Activated CD4-positive, alpha-beta T cell treated with anti-CD3 and anti-CD28 coated beads, Interleukin-2, amount 50 U/mL, for 4 hours (primary cell): ENCODE measurements at places on chromosomes 1 and 21.

GRCh38 chr1:177568622-177569021, 397.9 kb downstream of the BRINP2 start:
- DNase-seq: no peak

GRCh38 chr1:32894681-32895080, 6.5 kb downstream of the TMEM54 start:
- DNase-seq: no peak

- no peak for DNase-seq
Measured at GRCh38 chr1:223645903-223646302, 19.6 kb downstream of the CAPN8 start.

- DNase-seq: no peak
Measured at GRCh38 chr1:68103884-68104554, 53.6 kb upstream of the DIRAS3 start.

GRCh38 chr1:178727014-178727895, 2.2 kb downstream of the RALGPS2 start:
- no peak for DNase-seq

DNA sequence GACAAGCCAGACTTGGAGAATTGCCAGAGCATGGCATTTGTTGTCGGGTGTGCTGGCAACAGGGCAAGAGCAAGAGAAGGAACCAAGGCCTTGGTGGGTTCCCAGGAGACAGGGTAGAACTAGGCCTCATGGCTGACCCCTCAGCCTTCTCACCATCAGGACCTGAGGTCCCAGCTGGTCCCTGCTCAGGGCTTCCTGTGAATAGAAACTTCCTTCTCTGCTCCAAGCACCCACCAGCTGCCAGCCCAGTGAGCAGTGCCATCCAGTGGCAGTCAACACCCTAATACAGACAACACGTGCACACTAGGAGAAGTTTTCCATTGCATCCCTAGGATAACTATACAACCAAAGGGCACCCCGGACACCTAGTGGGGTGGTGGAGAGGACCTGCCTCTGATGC, 22.8 kb downstream of the S100A6 start:
- no peak for DNase-seq

DNA sequence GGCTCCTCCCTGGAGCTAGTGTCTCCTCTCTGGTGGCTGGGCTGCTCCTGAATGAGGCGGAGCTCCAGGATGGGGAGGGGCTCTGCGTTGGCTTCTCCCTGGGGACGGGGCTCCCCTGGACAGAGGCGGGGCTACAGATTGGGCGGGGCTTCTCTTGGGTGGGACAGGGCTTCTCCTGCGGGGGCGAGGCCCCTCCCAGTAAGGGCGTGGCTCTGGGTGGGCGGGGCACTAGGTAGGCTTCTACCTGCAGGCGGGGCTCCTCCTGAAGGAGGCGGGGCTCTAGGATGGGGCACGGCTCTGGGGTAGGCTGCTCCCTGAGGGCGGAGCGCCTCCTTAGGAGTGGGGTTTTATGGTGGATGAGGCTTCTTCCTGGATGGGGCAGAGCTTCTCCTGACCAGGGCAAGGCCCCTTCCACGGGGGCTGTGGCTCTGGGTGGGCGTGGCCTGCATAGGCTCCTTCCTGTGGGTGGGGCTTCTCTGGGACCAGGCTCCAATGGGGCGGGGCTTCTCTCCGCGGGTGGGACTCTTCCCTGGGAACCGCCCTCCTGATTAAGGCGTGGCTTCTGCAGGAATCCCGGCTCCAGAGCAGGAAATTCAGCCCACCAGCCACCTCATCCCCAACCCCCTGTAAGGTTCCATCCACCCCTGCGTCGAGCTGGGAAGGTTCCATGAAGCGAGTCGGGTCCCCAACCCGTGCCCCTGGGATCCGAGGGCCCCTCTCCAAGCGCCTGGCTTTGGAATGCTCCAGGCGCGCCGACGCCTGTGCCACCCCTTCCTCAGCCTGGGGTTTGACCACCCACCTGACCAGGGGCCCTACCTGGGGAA, 22.7 kb upstream of the ARF1 start:
- peak; percentile 64 for DNase-seq

GRCh38 chr1:233367057-233367803, 39.7 kb downstream of the MAP3K21 start:
- DNase-seq: no peak

DNA sequence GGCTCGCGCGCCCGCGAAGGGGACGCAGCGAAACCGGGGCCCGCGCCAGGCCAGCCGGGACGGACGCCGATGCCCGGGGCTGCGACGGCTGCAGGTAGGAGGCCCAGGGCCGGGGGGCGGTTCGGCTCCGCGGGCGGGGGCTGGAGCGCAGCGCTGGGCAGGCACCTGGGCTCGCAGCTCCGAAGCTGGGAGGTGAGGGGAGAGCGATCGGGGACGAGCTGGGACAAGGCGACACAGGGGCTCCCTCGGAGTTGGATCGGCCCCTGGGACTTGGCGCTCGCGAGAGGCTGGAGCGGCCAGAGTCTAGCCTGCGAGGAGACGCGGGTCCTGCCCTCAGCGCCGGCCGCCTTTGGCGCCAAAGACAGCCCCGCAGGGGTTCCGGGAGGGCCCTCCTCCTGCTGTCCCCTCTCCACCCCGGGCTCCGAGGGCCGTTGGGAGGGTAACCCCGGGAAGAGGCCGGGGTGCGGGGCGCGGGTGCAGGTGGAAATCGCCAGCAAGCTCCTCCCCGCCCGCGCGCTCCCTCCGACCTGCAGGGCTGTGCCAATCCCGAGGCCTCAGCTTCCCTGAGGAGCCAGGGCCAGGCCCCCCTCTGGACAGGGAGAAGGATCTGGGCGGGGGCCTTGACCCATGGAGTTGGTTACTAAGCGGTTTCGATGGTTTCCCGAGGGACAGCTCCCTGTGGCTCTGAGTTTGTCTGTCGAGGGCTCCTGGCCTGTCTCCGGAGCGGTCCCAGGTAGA, 401 bp downstream of the TP73 start:
- no peak for DNase-seq

DNA sequence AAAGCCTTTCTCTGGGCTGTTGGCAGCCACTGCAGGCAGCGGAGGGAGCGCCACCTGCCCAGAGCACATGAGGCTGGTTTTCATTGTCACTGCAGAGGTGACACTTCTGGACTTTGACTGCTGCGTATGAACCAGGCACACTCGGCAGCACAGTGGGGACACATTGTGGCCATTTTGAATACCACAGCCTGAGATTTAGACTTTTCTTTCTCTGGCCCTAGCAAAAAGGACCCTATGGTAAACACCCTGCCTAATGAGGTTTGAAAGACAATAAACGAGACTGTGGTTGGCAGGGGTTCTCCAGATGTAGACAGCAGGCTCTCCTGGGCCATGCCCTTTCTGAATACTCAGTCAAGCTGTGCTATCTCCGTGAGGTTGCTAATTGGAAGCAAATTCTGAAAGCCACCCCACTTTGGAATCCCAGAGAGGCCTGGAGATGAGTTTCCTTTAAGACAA, 12.0 kb upstream of the KCNE2 start:
- DNase-seq: no peak

GRCh38 chr1:67367370-67368045, 59.8 kb downstream of the IL12RB2 start:
- DNase-seq: no peak

DNA sequence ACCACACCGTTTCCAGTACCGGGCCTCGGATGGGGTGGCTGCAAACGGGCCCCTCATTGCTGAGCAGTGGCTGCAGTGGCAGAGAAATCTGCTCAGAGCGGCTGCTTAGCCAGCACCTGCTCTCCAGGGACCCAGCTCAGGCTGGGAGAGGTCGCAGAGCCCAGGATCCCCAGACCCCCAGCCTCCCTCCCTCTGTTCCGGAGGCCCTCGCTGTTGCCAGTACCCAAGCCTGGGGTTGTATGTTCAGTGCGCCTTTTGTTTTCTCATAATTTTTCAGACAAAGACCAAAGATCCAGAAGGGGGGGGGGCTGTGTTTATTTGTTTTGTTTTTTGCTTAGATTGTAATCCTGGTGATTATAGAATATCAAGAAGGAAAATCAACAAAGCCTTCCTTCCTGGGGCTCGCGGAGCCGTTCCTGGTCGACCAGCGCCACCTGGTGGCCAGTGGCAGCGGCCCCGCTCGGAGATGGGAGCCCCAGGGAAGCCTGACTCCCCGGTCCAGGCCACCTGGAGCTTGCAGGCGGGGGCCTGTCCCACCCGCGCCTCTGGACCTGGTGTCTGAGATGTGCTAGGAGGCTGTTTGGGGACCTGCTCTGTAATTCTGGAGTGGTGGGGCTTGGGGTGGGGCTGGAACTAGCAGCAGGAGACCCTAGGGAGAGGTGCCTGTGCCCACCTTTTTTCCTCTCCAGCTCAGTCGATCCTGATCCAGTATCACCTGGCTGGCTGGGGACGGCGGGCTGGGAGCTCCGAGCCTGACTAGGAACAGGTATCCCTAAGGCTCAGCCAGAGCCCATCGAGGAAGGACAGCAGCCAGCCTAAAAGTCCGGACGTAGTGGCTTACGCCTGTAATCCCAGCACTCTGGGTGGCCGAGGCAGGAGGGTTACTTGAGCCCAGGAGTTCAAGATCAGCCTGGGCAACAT, 123.9 kb upstream of the VAMP3 start:
- DNase-seq: peak; percentile 64

- no peak for DNase-seq
Measured at GRCh38 chr1:37303884-37304574, 170.4 kb upstream of the ZC3H12A start.

DNA sequence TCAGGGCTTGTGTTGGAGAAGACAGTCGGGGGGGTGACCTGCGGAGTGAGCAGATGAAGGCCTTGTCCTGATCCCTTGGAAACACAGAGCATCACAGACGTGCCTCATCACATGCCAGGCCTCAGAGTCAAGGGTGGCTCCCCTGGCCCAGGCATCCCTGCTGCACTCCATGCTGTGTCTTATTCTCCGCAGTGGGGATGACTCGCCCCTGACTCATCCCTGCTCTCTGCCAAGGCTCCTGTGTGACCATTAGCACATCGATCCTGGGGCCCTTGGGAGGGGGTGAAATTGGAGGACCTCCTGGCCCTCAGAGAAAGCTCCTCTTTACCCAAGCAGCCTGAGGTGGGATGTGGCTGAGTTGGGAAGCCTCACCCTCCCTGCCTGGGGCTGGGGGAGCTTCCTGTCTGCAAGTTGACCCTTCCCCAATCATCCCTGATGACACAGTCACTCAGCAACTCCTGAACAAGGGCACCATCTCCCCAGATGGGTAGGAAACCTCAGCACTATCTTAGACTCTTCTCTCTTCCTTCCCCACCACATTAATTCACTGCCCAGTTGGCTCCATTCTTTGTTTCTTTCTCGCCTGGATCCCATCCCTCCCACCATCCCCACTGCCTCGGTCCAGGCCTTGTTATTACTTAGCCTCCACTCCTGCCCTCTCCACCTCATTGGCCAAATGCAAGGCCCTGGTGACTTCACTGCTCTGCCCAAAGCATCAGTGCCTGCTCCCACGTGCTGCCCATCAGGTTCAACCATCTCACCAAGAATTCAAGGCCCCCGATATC, 74.6 kb downstream of the CAMK2N1 start:
- DNase-seq: no peak

DNA sequence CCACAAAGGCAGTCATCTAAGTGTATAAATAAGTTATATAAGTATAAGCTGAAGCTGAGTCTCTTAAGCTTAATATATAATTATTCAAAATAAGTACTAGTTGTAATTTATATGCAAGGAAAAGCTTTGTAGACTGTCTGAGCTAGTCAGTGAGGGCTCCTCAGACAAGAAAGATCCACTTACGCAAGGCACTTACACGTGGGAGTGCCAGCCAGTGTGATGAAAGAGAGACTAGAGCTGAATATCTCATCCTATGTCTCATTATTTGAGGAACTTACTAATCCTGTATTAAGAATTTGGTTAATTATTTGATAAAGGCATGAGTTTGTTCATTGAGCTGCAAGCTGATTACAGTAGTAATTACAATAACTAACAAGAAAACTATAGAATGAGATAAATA, 146.9 kb downstream of the PDE4B start:
- DNase-seq: no peak

GRCh38 chr21:45592208-45592619, 50.0 kb upstream of the SLC19A1 start:
- DNase-seq: peak; percentile 78

DNA sequence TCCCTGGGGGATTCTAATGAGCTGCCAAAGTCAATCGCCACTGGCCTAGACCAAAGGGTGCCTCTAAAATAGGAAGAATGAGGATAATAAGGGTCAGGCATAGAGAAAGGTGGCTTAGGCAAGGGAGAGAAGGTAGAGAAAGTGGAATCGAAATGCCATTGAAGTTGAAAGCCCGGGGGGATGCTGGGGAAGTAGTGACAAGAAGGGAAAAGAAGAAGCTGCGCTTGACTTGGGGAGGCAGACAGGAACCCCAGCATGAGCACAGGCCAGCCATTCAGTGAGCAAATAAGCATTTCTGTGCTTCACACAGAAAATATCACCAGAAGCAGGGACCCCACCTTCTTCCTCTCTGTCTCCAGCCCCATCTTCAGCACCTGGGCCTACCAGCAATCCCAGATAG, 1.5 kb downstream of the CD2 start:
- DNase-seq: no peak

- DNase-seq: no peak
Measured at GRCh38 chr1:151325231-151325630, 2.0 kb downstream of the PI4KB start.

DNA sequence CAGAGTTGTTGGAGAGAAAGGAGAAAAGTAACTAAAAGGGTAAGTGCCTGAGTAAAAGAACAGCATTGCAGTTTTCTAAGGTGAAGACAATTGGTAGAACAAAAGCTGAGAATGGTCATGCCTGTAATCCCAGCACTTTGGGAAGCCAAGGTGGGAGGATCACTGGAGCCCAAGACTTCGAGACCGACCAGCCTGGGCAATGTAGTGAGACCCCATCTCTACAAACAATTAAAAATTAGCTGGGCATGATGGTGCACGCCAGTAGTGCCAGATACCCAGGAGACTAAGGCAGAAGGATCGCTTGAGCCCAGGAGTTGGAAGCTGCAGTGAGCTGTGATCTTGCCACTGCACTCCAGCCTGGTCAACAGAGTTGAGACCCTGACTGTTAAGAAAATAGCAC, 15.2 kb upstream of the PGD start:
- DNase-seq: no peak

GRCh38 chr21:33393348-33393747, 9.9 kb upstream of the IFNGR2 start:
- no peak for DNase-seq

- no peak for DNase-seq
Measured at GRCh38 chr1:7698641-7699040, 72.5 kb upstream of the VAMP3 start.

DNA sequence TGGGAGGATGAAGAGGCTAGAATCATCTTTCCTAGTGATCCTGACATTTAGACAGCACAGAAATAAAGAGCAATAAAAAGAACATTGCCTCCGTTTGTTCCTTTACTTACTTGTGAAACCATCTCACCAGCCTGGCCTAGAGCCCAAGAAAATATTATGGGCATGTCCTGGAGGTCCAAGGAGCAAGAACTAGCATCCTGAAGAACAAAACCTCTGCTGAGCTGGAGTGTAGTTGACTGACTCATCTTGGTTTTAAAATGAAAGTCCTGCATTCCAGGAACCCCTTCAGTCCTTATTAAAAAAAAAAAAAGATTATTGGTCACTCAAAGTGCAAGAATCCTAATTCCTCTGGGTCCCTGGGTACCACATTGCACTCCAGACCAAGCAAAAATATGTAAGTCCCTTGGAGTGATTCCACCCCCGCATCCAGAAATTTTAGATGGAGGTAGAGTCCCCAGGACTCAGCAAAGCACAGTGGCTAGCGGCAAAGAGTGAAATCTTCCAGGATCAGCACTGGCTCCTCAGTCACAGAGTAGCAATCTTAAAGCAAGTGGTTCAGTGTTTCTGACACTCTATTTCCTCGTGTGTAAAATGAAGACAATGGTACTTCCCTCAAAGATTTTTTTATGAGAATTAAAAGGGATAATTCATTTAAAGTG, 7.0 kb downstream of the SMCP start:
- DNase-seq: no peak
